ENCODE measurements at places on chromosomes 12 and 14.

GRCh38 chr12:26715232-26715631 is 117.8 kb downstream of the ITPR2 start:
- DNase-seq, result no peak

DNA sequence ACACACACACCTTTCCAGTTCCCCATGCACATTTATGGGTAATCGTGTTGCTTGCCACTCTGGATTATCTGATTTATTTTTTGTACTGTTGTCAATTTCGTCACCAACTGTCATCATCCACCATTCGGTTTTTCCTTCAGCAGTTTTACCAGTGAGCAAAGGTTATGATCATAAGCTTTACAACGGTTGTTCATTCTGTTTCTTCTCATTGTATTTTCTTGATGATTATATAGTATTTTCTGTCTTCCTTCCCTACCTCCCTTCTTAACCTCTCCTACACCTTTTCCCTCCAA is 680 bp downstream of the NECAP1 start:
- DNase-seq, result no peak

- no peak for DNase-seq
These were observed 146.8 kb downstream of the CHST11 start for GRCh38 chr12:104603545-104603973.

DNA sequence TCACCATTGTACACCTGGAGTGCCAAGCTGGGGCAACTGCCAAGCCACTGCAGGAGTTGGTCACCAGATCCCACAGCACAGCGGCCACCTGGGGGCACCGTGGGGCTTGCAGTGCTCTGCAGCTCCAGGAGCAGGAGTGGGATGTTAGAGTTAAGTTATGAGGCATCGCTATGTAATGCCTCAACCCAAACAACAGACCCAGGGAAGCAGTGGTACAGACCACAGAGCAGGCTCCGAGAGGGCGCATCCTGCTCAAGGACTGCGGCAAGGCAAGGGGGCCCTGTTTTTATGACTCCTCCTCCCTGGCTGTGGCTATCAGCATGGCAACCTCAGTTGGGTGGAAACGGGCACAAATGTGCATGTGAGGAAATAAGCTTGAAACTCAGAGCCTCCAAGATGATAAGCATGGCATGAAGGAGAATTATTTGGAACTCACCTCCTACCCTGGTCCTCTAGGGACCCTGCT is 63.1 kb downstream of the ARL6IP4 start:
- DNase-seq, result peak; percentile 92

DNA sequence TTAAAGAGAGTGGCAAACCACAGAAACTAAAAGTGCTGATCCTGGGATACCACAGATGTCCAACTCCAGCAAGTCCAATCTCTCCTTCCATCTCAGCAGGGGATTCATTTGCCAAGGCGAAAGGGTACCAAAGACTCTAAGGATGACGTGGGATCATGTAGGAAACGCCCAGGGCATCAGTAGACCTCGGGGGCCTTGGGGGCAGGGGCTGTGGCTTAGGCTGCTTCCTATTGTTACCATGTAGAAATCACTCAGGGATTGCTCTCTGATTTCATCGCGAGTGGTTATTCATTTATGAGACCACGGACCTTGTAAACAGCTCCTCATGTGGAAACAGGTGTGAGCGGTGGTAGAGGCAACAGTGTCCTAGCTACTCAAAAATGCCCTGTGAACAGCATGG is 149.3 kb upstream of the FKBP4 start:
- no peak for DNase-seq

DNA sequence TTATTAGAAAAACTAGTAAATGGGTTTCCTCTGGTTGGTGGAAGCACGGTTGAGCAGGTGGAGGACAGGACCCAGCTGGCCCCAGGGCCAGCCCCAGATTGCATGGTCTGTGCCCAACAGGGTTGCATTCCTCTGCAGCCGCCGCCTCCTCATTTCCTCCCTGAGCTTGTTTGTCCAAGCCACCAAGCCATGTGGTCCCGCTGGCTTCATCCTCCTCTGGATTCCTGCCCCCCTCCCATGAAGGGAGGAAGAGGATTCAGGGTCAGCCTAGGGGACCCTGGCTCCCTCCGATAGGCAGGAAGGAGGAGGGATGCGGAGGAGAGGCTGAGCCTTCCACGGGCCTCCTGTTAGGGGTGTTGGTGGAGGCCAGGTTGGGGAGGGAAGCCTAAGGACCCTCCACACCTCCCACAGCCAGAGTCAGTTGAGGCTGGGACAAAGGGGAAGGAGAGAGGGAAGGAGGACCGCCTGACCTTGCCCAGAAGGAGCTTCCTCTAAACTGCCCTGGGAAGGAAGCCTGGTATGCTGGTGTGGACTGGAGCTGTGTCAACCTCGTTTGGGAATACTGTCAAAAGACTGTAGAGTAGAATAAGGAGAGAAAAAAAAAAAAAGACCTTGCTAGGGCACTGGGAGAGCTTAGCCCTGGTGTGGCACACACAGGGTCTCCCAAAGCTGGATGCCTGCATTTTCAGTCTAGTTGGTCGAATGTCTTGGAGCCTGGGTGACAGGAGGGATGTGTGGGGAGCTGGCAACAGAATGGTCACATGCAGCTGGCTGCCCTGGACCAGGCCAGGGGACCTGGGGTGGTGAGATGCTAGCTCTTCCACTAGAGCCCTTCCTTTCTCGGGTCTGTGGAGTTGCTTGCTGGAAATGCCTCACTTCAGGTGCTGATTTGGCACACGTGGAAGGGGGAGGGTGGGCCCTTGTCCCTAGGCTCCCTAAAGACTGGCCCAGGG is 42.4 kb downstream of the PLEKHG3 start:
- peak; percentile 65 for DNase-seq

DNA sequence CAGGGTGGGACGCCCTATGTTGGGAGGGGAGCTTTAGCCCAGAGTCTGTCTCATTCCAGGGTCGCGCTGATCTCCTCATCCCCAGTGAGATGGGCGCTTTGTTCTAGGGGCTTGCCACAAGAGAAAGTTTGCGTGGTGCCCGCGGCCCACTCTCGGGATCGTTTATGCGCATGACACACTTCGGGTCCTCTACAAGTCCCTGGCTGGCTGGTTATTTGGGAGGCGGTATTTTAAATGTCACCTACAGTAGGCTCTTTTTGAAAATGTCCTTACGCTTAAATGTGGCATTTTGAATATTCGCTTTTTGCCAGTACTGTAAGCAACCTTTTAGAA is 541 bp downstream of the GOLT1B start:
- no peak for DNase-seq

DNA sequence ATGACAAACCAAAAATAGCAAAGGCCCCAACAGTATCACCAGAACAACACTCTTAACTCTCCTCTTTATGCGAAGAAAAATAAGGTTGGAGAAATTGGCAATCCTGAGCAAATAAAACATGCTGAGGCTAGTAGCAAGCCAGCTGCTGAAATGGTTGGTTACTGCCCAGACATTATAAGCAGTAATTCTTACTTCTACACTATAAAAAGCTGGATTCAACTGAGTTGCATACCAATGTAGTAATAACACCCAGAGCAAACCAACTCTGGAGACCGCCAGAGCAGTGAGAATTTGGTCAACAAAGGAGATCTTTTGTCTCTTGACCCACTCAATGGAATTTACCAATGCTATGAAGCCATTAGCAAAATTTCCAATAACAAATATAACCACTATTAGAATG is 628 bp downstream of the TAS2R30 start:
- no peak for DNase-seq

- DNase-seq, result no peak
These were observed 484.6 kb downstream of the AACS start for GRCh38 chr12:125549836-125550235.

- DNase-seq, result no peak
These were observed 55.8 kb downstream of the TPCN1 start for GRCh38 chr12:113276946-113277500.

- no peak for DNase-seq
These were observed 25.3 kb downstream of the PHLDA1 start for GRCh38 chr12:76006028-76006925.

GRCh38 chr14:47297374-47297773 is 378.0 kb downstream of the MDGA2 start:
- no peak for DNase-seq

GRCh38 chr12:62379026-62379722 is 87.5 kb upstream of the MON2 start:
- no peak for DNase-seq

DNA sequence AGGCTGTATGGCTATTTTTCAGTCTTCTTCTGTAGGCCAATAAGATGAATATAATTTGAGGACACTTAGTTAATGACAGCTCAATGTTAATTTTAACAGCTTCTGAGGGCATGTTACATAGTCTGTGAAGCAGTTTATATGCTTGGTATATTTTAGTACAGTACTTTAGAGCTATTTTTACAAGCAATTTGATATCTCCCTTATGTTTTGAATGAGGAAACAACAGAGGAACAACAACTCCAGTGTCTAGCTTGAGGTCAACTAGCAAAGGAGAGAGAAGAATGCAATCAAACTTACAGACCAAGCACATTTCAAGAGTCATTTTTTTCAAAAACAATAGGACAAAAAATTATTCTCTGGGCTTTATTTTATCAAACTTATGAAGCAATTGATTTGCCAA is 469.1 kb upstream of the DCN start:
- no peak for DNase-seq

DNA sequence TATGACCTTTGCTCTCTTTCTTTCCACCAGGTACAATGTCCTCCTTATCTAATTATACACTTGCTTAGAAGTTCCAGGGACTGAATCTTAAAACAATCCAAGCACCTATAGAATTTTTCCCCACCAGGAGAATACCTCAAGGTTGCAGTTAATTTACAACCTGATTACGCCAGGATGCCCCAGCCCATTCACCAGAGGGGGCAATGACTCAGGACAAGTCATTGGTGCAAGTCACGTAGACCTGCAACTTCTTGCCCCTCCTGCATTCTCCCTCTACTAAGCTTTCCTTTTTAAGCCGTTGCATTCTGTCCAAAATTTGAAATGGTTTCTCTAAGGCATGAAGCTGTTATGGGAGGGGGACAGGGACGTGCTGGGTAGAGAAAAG is 111.1 kb upstream of the SCAF11 start:
- DNase-seq, result no peak

DNA sequence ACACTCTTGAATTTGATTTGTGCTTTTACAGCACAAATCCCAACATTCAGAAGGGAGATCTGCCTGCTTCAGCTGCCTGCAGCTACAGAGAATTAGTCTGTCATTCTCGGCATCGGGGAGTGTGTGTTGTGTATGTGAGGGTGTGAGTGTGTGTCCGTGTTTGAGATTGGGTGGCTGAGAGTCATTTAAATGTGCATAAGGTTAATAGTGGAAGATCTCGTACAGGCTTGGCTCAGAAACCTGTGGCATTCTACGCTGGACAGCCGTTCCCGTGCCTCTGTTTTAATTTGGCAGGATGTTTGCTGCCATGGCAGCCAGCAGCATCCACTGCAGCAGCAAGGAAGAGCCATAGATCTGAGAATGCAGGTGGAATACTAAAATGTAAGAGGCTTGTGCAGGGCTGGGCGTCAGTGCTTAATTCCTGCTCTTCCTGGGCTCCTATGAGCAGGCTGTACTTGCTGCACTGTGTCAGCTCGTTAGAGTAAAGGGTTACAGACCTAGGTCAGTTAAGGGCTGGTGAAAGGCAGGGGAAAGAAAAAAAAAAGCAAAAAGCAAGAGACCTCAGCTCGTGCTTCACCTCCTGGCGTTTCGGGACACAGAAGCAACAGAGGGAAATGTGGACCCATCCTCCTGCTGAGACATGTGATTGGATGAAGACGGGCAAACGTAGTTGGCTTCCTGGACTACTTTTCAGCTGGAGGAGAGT is 205.4 kb downstream of the NAV3 start:
- no peak for DNase-seq

GRCh38 chr14:64815257-64815656 is 64.5 kb downstream of the SPTB start:
- DNase-seq, result no peak

DNA sequence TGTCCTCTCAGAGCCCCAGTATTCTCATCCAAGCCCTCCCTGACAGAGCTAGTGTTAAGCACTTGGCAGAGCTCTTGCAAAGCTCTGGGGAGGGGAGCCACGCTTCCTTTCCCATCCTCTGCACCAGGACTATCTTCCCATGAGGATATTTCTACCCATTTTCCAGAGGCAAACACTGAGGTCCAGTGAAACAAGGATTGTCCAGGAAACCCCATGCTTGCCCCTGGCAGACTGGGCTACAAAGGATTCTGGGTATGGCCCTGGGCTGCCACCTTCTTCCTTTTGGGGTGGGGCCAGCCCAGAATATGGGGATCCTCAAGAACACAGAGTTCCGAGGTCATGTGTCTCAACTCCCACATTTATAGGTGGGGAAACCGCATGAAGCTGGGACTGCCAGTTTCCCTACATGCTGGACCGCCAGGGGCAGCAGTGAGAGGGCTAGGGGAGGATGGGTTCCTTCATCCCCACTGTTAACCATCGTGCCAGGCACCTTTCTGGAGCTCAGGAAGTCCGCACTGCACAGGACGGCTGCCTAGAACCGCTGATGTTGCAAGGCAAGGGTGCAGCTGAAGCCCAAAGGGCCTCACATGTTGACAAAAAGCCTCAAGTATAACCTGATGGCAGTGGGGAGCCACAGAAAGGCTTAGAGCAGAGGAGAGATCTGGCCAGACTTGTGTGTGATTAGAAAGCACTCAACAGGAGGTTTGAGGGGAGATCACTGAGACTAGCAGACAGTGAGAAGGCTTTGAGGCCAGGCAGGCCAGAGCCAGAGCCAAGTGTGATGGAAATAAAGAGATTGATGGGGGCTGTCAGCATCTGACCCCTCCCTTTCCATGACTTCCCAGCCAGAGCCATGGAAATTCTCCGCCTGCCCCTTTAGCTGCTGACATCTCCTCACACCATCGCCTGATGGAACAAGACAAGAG is 5.5 kb upstream of the CCDC85C start:
- DNase-seq, result no peak

DNA sequence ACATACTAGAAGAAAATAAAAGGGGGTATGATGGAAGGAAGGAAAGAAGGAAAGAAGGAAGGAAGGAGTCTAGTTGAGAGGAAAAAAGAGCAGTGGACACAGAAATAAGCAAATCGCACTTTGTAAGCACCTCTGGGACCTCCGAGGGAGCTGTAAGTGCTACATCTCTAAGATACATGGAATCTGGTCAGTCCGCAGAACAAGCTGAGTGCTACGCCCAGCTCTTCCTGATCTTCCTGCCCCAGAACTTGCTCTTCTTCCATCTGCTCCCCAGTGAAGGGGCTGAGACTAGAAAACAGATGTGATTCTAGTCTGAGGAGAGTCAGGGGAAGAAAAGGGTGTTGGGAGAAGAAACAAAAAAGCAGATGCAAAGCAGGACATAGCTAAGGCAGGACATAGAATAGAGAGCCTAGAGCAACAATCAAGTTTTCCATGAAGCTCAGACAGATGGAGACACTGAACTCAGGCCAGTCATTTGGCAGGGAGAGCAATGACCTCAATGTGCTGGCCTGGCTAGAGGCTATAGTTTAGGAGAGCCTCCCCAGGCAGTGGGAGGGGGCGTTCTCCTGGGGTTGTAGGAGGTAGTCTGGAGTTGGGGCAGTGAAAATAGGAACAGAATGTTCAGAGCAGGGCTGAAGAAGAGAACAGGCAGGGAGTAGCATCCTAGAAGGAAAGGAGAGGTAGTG is 1.7 kb upstream of the MFAP5 start:
- no peak for DNase-seq

DNA sequence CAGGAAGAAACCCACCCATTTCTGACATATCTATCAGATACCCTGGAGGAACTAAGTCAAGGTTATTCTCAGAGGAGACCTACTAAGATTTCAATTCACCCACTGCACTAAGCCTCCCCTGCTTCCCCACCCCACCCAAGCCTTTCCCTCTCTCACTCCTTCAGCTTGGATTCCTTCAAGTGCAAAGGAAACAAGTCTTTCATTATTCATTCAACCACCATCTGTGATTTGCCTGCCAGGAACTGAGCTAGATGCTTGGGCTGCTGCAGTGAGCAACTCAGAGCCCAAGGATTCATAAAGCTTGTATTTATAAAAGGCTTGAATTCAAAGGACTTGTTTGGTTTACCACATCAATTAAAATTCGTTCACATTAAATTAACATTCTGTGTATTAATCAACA is 161.3 kb downstream of the GXYLT1 start:
- no peak for DNase-seq

Data from posterior cingulate gyrus (tissue), 11 donors.